ENCODE measurements at places on chromosomes 3 and 15.

GRCh38 chr3:97970156-97970555, 2.1 kb downstream of the RIOX2 start:
- no peak for DNase-seq

- DNase-seq = no peak
Measured at GRCh38 chr3:173913397-173913796, 515.9 kb downstream of the NLGN1 start.

DNA sequence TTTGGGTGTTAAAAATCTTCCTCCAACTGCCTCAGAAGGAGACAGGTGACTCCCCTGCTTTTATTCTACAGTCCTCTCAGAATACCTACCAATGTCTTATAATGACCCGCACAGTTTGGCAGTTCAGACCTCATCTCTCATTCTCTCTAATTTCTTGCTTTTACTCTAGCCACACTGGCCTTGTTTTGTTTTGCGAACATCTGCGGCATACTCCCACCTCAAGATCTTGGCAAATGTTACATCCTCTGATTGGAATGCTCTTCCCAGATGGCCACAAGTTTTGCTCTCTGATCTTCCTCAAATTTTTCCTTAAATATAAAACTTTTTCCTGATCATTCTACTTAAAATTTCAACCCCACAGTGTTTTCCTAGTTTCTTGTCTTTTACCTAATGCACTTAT, 94.1 kb downstream of the PLSCR2 start:
- no peak for DNase-seq

DNA sequence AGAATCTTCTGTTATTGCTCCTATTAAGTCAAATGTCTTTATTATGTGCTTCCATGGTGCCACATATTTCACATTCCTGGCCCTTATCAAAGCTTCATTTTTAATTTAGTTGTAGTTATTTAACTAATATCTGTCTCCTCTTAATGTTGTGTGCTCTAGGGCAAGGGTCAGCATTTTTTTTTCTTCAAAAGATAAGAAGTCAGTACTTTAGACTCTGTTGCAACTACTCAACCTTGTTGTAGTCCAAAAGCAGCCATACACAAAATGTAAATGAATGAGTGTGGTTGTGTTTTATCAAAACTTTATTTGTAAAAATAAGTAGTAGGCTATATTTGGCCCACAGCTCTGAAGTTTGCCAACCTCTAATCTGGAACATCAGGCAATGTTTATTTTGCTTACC, 394.7 kb upstream of the CBLB start:
- no peak for DNase-seq

- DNase-seq = no peak
Measured at GRCh38 chr3:72344236-72344635, 504.0 kb downstream of the SHQ1 start.

DNA sequence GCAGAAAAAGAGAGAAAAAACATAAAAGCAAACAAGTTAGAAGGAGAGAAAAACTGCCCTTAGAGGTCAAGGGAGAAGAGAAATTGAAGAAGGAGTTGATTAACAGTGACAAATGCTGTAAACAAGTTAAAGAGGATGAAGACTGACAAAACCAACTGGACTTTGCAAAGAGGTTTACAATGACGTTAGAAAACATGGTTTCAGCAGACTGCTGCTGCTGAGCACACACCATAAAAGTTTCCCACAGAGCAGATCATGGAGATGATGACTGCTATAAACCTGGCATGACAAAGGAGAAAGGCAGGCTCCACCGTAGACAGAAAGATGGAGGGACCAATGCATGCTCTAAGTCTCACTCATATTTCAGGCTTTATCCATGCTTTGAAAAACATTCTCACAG, 78.7 kb downstream of the POLQ start:
- no peak for DNase-seq

DNA sequence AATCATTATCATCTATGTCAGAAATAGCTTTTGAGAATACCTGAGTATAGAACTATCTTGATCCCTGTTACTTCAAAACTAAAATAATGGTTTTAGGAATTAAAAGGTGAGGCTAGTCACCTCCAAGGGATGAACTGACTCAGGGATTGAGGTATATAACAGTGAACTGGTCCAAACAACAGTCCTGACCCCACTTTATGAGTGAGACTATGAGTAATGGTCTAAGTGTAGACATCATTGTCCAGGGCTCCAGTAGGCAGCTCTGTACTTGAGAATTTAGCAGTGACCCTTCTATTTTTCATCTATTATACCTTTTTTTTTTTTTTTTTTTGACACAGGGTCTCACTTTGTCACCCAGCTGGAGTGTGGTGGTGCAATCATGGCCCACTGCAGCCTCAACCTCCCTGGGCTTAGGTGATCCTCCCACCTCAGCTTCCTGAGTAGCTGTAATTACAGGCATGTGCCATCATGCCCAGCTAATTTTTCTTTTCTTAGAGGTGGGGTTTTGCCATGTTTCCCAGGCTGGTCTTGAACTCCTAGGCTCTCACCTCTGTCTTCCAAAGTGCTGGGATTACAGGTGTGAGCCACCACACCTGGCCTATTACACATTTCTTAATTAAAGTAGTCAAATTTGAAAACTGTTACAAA, 36.3 kb downstream of the MLH1 start:
- no peak for DNase-seq

- DNase-seq = no peak
Measured at GRCh38 chr3:27910456-27910855, 188.3 kb upstream of the EOMES start.

GRCh38 chr3:7340795-7341194, 479.9 kb downstream of the GRM7 start:
- DNase-seq = peak; percentile 3

DNA sequence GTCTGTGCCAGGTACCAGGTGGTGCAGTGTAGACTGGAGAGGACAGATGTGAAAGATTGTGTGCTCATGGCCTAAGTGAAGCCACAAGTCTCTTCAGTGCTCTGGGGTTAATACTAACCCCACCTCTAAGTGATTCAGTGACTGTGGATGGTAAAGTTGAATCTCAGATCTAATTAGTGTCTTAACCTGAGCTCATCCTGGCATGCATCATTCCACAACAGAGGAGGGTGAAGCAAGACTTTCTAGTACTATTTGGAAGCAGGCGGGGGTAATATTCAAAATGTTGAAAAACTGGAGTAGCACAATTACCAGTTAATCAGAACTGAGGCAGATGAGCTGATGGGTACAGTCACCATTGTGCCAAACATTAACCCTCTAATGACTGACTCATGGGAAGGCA, 2.8 kb upstream of the MESD start:
- no peak for DNase-seq

- no peak for DNase-seq
Measured at GRCh38 chr3:160224256-160224655, 966 bp upstream of the C3orf80 start.

DNA sequence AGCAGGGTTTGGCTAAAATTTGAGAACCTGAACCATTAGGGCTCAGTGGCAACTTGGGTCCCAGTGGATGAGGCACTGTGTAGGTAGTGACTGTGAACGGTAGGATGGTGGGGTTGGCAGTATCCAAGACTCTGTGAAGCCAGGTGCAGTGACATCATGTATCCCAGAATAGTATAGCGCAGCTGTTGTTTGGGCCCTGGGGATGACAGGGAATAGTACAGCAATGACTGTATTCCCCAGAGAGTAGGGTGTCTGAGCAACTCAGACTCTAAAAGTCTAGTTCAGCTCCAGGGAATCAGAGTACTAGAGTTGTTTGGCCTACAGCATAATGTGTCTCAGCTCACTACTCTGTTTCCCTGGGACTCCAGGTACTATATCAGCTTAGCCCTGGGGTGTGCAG, 20.7 kb upstream of the PPP2R3A start:
- no peak for DNase-seq

- DNase-seq = no peak
Measured at GRCh38 chr3:183161552-183162336, 790 bp downstream of the LAMP3 start.

DNA sequence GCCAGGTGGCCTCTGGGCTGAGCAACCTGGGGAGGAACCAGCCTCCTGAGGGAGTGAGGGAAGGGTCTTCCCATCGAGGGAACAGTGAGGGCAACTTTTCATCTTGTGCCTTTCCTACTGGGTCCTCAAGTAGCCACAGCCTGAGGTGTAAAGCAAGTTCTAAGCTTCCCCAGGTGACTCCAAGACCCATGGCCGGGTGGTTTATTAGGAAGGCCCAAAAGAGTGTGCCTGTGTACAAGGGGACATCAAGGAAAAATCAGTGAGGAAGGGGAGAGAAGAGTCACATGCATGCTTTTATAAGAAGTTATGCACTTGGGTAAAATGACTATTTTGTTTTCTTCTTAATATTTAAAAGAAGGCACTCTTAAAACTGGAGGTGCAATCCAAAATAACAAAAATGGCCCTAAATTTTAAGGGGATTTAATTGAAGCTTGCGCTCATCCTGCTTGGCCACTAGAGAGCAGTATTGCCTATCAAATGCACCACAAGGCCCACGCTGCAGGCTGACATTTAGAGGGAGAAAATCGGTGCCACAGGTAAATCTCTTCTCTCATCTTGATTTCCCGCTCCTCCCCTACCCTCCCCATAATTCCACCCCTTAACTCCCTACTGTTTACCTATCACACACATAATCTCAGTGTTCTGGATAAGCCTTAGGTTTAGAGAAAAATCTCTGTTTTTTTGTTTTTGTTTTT, 6.7 kb downstream of the NANOGP8 start:
- no peak for DNase-seq

- peak; percentile 35 for DNase-seq
Measured at GRCh38 chr15:60006203-60006862, 2.2 kb downstream of the FOXB1 start.

DNA sequence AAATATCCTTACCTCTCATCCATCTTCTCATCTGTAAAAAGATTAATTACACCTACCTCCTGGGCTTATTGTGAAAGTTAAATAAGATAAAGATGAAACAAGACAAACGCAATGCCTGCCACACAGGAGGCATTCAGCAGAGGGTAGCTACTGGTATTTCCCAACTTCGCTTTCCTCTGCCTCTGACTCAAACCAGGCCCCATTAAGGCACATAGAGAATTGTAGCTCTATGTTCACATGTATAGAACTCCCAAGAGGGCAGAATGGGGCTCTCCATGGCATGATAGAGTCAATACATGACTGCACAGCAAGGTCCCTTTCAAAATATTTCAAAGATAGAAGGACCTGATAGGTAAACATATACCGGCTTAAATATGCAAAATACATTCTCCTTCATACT, 1.4 kb downstream of the LYSMD2 start:
- no peak for DNase-seq

- no peak for DNase-seq
Measured at GRCh38 chr3:180909369-180910127, 2.9 kb upstream of the FXR1 start.

DNA sequence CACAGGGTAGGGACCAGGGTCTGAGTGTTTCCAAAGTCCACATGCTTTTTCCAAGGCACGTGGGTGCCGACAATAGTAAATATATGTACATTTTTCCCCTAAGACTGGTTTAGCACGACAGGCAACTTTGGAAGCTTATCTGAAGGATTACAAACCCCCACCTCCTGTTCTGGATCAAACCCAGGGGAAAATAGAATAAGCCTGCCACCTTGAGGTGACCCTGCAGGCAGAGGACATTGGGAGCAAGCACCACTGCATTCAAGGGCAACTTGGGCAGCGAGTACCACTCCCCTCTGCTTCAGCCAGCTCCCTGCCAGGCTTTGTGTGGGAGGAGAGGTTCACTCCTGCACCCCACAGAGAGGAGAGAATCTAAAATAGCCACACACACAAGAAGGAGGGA, 44.8 kb downstream of the KBTBD12 start:
- DNase-seq = no peak
